ENCODE measurements at places on chromosomes 12 and 14. TPM values are rescaled to one million over a fixed set of nuclear protein-coding genes. Genes with fewer than 3 reads are reported as not detected.

DNA sequence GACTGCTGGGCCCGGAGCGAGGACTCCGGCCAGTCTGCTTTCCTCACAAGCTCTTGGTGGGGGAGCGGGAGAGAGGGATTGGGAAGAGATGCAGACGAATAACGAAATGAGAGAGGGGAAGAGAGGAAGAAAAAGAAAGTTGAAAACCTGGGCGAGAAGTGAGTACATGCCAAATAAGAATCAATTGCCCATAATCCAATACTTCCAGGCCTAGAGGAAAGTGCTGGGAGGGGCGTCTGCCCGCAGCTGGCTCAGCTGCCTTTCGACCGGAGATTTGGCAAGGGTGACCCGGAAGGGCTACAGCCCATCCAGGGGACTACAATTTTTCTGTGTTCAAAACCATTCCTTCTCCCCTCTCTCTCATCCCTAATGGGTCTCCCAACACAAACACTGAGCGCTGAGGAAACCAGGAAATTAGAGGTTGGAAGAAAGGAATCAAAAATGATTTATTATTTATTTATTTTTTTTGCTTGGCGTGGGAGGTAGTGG is 4.9 kb downstream of the NKX2-1 start:
- no peak for DNase-seq

DNA sequence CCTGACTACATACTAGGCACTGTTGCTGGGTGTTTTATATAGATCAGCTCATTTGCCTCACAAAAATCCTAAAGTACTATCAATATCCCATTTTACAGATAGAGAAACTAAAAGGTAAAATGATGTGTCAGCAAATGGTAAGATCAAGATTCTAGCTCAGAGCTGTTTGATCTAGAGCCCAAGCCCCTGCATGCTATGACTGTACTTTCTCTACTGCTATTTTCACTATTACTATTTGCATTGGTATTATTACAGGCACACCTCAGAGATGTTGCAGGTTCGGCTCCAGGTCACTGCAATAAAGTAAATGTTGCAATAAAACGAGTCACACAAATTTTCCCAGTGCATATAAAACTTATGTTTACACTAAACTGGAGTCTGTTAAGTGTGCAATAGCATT is 10.9 kb downstream of the ISCU start:
- DNase-seq, result no peak

DNA sequence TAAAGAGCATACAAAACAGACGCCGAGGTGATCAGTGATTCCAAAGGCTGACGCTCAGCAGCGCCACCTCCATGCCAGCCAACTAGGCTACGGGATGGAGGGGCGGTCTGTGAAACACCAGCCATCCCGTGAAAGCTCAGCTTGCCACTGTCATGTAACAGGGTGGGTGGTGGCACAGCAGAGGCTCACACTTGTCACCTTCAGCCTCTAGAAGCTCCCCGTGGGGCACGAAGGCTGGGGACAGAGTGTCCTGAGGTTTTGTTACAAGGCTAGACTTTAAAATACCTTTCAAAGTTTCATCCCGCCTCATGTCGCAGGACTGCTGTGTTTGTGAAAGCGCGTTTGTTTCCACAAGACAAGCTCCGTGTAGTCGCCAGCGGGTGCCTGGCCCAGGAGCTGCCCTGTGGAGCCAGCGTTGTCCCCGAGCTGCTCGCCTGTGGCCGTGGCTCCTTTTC is 20.7 kb downstream of the XRCC3 start:
- no peak for DNase-seq

PRICKLE1 gene
- polyA plus RNA-seq, result 24.8 TPM

HOXC4 gene
- 4.8 TPM for polyA plus RNA-seq
